ENCODE measurements at places on chromosomes 12 and 14. TPM values are rescaled to one million over a fixed set of nuclear protein-coding genes. Genes with fewer than 3 reads are reported as not detected.
A peak's percentile ranks its signal among the peaks of the same experiment; 100 is the strongest.

DNA sequence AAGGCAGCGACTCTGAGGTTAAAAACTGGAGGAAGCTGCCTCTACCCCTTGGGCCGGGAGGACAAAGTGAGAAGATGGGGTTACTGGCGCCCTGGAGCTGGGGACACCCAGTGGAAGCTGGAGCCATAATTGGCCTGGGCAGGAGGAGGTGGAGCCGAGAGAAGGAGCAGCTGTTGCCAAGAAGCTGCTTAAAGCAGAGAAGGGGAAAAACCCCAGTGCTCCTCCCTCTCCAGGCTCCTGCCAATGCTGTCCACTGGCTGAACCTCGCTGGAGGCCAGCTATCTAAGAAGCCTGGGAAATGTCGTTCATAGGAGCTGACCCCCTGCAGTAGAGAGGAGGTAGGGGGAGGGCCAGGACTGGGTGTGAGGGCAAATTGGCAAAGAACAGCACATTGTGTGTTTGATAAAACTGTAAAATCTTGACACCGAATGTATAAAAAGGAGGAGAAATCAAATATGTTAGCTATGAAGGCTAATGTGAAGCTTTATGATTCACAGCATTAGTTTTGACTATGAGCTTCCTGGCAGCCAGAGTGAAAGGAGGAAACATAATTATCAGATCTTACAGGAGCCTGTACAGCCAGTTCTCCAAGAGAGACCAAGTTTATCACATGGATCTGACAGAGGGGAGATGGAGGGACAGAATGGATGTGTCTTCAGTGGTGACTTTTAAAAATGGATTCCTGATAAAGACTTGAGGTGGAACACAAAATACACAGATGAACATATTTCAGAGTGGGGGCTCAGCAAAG is 9.5 kb downstream of the HHIPL1 start:
- H3K4me1 ChIP-seq = no peaks in the 10 kb centered on the region
- H3K27me3 ChIP-seq = peaks cover 12% of the 10 kb centered on the region
- no peaks in the 10 kb centered on the region for H3K36me3 ChIP-seq

GRCh38 chr12:90122681-90123080 is 414.0 kb upstream of the ATP2B1 start:
- H3K27ac ChIP-seq = no peak overlapping the region
- H3K36me3 ChIP-seq = no peaks in the 10 kb centered on the region
- no peaks in the 10 kb centered on the region for H3K4me1 ChIP-seq
- no peaks in the 10 kb centered on the region for H3K27me3 ChIP-seq

GRCh38 chr12:98409548-98409947 is 105.8 kb upstream of the TMPO start:
- H3K27me3 ChIP-seq = no peaks in the 10 kb centered on the region
- no peak overlapping the region for H3K4me3 ChIP-seq
- no peak for DNase-seq
- H3K27ac ChIP-seq = no peak overlapping the region
- H3K4me1 ChIP-seq = no peaks in the 10 kb centered on the region
- H3K36me3 ChIP-seq = no peaks in the 10 kb centered on the region

GRCh38 chr12:27284751-27285150 is 40.7 kb downstream of the STK38L start:
- no peak overlapping the region for H3K4me3 ChIP-seq
- H3K27me3 ChIP-seq = no peaks in the 10 kb centered on the region
- no peak for DNase-seq
- no peaks in the 10 kb centered on the region for H3K4me1 ChIP-seq
- no peak overlapping the region for H3K27ac ChIP-seq
- no peaks in the 10 kb centered on the region for H3K36me3 ChIP-seq

- H3K4me3 ChIP-seq = no peak overlapping the region
- H3K27me3 ChIP-seq = no peaks in the 10 kb centered on the region
- no peaks in the 10 kb centered on the region for H3K4me1 ChIP-seq
- no peaks in the 10 kb centered on the region for H3K36me3 ChIP-seq
- DNase-seq = no peak
Measured at GRCh38 chr14:88229428-88229827, 93.6 kb downstream of the KCNK10 start.

DNA sequence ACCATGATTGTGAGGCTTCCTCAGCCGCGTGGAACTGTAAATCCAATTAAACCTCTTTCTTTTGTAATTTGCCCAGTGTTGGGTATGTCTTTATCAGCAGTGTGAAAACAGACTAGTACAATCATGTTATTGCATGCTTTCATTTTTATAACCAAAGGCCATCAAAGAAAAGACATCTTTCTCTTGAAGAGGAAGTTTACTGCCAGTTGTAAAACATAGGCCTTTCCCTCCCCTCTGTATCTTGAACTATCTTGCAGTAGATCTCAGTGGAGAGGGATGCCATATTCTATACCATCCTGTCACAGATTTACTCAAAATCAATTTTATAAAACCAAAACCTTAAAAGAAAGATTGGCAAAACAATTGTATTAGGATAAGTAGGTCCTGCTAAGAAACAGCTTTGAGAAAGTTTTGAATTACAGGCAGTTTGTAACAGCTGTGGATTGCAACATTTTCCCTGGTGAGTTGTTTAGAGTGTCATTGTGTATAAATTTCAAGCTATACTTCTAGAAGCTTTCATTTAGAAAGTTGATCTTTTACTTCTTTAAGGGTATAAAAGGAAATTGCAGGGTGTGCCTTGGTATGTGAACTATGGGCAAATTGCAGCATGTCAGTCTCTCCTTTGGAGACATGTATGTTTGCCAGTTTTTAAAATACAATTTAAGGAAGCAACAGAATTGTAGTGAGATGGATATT is 128.0 kb downstream of the ATP23 start:
- no peak overlapping the region for H3K27ac ChIP-seq
- H3K4me1 ChIP-seq = no peaks in the 10 kb centered on the region
- H3K27me3 ChIP-seq = no peaks in the 10 kb centered on the region
- no peak for DNase-seq
- no peaks in the 10 kb centered on the region for H3K36me3 ChIP-seq
- H3K4me3 ChIP-seq = no peak overlapping the region

DNA sequence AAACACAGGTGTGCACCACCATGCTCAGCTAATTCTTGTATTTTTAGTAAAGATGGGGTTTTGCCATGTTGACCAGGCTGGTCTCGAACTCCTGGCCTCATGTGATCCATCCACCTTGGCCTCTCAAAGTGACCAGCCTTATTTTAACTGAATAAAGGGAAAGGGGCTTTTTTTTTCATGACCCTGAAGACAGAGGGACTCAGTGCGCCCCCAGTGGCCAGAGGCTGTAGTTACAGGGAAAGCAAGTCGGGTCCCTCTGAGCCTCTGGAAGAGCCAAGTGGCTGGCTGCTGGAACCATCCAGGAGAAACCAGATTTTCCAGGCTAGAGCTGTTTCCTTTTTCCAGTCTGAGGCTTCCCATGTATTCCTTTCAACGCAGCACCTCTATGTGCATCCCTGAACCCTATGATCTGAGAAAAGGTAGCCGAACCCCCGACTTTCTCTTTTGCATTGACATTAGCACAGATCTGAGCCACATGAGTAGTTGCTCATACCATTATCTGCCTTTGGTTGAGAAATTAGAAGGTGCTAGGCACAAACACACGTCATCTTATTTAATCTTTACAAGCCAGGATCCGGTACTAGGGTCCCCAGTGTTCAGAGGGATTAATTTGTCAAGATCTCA is 342.7 kb downstream of the CACNA1C start:
- H3K36me3 ChIP-seq = no peaks in the 10 kb centered on the region
- H3K4me3 ChIP-seq = no peak overlapping the region
- DNase-seq = peak; percentile 30
- H3K27ac ChIP-seq = no peak overlapping the region
- H3K4me1 ChIP-seq = no peaks in the 10 kb centered on the region

DNA sequence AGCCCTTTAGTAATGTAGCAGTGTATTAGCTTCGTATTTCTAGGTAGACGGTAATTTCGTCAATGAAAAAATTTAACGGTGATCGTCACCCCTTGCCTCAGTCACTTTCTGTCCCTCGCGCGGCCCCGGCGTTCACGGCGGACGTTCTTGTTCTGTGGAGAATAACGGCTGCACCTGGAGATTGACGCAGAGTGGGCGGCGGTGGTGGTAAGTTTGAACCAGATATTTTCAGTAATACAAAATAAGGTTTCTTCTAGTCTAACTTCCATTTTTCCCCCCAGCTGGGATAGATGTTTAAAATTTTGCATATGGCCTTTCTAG is 341 bp downstream of the ZNF10 start:
- H3K4me3 ChIP-seq = peak overlapping the region; percentile 77
- no peaks in the 10 kb centered on the region for H3K27me3 ChIP-seq
- peaks cover 1% of the 10 kb centered on the region for H3K36me3 ChIP-seq
- DNase-seq = no peak
- peak overlapping the region; percentile 98 for H3K27ac ChIP-seq
- peaks cover 13% of the 10 kb centered on the region for H3K4me1 ChIP-seq

REM2 gene
- 5.6 TPM for total RNA-seq

WNT1 gene
- total RNA-seq = not detected

GRCh38 chr12:64080319-64081007 is 141.6 kb downstream of the KICS2 start:
- no peaks in the 10 kb centered on the region for H3K4me1 ChIP-seq
- H3K4me3 ChIP-seq = no peak overlapping the region
- no peak overlapping the region for H3K27ac ChIP-seq
- H3K27me3 ChIP-seq = no peaks in the 10 kb centered on the region
- DNase-seq = no peak

GRCh38 chr14:99136401-99136800 is 135.6 kb downstream of the BCL11B start:
- DNase-seq = no peak
- H3K27ac ChIP-seq = no peak overlapping the region
- no peaks in the 10 kb centered on the region for H3K4me1 ChIP-seq

GRCh38 chr14:106657460-106657859 is 1131.1 kb downstream of the TMEM121 start:
- H3K4me1 ChIP-seq = peaks cover 3% of the 10 kb centered on the region
- H3K36me3 ChIP-seq = no peaks in the 10 kb centered on the region
- H3K4me3 ChIP-seq = no peak overlapping the region
- DNase-seq = peak; percentile 68
- no peaks in the 10 kb centered on the region for H3K27me3 ChIP-seq
- no peak overlapping the region for H3K27ac ChIP-seq

- DNase-seq = no peak
- no peaks in the 10 kb centered on the region for H3K27me3 ChIP-seq
- no peak overlapping the region for H3K4me3 ChIP-seq
- H3K36me3 ChIP-seq = no peaks in the 10 kb centered on the region
Measured at GRCh38 chr14:33081259-33081658, 142.6 kb downstream of the NPAS3 start.

GRCh38 chr14:68661226-68662225 is 131.3 kb downstream of the ZFP36L1 start:
- peaks cover 14% of the 10 kb centered on the region for H3K4me1 ChIP-seq
- no peaks in the 10 kb centered on the region for H3K27me3 ChIP-seq
- DNase-seq = no peak

VAMP1 gene
- 98.9 TPM for total RNA-seq

DNA sequence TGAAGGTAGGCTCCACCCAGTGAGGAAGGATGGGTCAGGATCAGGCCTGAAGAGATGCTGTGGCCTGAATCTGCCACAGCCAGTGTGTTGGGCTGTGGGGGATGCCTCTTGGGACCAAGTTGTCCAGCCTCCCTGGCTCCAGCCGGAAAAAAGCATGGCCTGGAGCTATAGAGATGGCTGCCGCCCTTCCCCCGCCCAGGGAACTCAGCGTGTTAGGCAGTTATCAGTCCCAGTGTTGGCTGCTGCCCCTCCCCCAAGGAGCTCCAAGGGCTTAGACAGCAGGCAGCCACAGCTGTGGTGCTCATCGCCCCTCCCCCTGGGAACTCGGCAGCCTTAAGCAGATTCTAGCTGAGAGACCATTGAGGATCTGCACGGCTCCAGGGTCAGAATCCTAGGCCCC is 158.0 kb downstream of the CAPZA3 start:
- H3K27ac ChIP-seq = no peak overlapping the region
- no peaks in the 10 kb centered on the region for H3K4me1 ChIP-seq
- no peak for DNase-seq
- H3K4me3 ChIP-seq = no peak overlapping the region

DNA sequence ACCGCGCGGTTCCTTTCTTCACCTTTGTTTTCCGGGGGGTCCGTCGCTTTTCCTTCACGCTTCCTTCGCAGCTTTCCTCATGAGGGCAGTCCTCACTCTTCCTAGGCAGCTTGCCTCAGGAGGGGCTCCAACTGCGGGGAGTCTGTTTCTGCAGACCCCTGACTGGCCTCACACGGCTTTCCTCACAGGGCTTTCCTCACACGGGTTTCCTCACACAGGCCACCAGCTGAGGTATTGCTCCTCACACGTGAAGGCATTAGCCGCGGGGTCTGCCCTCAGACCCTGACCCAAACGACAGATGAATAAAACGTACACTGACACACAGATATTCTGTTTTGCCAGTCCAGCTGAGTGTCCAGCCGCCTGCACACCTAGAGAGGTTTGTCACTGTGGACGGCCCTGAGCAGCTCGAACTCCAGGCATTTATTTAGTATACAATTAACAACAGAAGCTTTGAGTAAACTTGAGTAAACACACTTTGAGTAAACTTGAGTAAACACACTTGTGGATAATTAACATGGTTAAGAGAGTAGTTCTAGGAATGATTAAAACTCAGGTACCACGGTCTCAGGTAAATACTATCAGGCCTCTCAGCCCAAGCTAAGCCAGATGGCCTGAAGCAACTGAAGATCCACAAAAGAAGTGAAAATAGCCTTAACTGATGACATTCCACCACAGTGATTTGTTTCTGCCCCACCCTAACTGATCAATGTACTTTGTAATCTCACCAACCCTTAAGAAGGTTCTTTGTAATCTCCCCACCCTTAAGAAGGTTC is 16.1 kb upstream of the LYZ start:
- no peak overlapping the region for H3K27ac ChIP-seq
- no peaks in the 10 kb centered on the region for H3K27me3 ChIP-seq
- H3K36me3 ChIP-seq = no peaks in the 10 kb centered on the region
- H3K4me3 ChIP-seq = no peak overlapping the region

IFT81 gene
- 6.0 TPM for total RNA-seq

DNA sequence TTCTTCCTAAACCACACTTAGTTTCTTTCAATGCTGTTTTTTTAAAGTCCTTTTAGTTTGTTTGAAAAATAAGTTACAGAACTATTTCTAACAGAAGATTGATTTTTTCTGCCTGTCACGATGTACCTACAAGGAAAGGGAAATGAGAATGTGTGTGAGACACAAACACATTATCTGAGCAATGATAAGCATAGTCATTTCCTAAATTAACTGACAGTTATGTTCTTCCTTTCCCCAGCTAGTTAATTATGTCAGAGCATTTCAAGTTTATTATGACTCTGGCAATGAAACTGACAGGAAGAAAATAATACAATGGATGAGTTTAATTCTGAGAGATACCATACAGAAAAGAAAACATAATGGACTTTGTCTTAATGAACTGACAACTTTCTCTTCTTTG is 21.3 kb upstream of the LDHB start:
- H3K27ac ChIP-seq = no peak overlapping the region
- no peak for DNase-seq
- no peaks in the 10 kb centered on the region for H3K36me3 ChIP-seq
- H3K4me1 ChIP-seq = no peaks in the 10 kb centered on the region
- H3K4me3 ChIP-seq = no peak overlapping the region
- no peaks in the 10 kb centered on the region for H3K27me3 ChIP-seq

- no peak overlapping the region for H3K4me3 ChIP-seq
- DNase-seq = no peak
- no peaks in the 10 kb centered on the region for H3K36me3 ChIP-seq
- no peaks in the 10 kb centered on the region for H3K27me3 ChIP-seq
Measured at GRCh38 chr14:36784541-36784940, 122.9 kb downstream of the PAX9 start.
